T-cell (primary cell): ENCODE measurements at places on chromosomes 3 and 15.

DNA sequence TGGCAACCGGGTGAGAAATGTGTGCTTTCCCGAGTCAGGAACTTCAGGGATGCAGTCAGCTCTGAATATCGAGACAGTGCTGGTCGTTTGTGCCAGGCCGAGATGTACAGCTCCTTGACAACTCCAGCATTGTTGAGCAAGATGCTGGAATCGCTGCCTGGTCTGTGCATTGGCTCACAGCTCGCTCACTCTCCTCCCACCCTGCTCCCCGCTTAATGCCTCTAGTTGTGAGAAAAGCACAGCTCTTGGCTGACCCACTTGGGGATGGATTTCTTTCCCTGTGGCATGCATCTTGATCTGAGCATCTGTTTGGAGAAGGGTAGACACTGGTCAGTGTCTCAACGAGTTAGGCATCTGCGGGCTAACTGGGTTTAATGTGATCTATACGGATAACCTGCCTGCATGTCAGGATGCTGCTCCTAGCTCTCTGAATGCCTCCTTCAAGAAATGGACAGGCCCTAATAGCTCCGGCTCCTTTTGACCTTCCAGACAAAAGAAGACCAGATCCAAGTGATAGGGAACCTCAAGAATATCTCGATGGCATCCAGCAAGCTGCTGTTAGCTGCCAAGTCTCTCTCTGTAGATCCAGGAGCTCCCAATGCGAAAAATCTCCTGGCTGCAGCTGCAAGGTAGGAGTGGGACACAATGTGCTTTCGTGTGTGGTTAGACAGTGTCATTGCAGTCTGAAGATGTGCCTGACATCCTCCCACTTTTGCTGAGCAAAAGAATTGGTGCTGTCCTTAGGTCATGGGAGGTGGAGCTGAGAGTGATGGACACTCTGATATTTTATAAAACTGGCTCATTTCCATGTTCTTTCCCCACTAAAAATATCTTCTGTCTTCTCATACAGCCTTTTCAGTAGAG is 302.2 kb upstream of the TPM1 start:
- no peak for DNase-seq

DNA sequence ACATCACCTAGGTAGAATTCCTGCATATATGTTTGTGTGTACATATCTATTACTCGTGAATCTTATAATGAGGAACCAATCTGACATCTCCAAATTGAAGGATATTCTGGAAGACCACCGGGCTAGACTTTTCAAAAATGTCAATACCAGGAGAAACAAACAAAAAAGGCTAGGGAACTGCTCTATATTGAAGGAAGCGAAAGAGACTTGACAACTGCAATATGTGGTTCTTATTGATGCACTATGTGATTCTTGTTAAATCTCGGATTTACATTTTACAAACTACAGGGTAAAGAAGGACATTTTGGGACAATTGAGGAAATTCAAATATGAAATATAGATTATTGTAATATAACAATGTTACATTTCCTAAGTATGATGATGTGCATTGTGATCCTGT is 137.5 kb upstream of the CCDC54 start:
- no peak for DNase-seq

GRCh38 chr3:177294221-177294620 is 96.9 kb upstream of the TBL1XR1 start:
- DNase-seq = no peak

DNA sequence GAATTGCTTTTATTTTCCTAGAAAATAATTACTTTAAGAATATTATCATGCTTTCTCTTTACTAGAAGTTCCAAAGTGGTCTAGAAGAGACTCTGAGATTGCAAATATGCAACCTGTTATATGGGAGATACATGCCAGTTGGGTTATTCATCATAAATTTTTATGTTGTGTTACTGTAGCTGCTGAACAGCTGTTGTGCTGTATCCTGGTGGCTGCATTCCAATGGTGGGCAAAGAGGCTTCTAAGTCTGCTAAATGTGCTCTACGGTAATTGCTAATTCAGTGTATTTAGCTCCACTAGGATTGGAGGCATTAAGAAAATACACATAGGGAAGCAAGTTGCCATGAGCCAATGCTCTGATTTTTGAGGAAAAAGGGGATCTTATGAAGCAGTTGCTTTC is 409.0 kb downstream of the TUSC7 start:
- DNase-seq = no peak

- DNase-seq = no peak
These were observed 108.1 kb upstream of the AADACL2 start for GRCh38 chr3:151625586-151625985.

GRCh38 chr3:41583014-41583413 is 378.9 kb downstream of the ULK4 start:
- no peak for DNase-seq

DNA sequence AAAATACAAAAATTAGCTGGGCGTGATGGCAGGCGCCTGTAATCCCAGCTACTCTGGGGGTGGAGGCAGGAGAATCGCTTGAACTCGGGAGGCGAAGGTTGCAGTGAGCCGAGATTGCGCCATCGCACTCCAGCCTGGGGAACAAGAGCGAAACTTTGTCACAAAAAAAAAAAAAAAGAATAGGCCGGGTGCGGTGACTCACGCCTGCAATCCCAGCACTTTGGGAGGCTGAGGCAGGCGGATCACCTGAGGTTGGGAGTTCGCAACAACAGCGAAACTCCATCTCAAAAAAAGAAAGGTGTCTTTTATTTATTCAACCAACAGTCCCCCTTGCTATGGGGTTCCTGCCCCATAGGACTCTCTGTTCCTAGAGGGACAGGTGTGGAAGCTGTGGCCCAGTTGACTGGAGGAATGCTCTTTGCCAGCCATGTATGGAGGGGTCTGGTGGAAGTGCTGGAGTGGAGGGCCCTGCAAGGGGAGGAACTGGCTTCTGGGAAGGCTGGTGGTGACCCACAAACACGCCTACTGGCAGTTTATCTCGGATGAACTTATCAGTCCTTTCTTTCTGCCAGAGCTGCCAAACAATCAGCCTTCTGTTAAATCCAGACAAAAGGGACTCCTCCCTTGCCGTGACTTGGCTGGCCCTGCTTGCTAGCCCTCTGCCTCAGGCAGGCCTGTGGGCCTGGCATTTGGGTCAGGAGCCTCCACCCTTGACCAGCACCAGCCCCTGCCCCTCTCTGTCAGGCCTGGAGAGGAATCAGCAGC is 4.6 kb upstream of the DAG1 start:
- no peak for DNase-seq

DNA sequence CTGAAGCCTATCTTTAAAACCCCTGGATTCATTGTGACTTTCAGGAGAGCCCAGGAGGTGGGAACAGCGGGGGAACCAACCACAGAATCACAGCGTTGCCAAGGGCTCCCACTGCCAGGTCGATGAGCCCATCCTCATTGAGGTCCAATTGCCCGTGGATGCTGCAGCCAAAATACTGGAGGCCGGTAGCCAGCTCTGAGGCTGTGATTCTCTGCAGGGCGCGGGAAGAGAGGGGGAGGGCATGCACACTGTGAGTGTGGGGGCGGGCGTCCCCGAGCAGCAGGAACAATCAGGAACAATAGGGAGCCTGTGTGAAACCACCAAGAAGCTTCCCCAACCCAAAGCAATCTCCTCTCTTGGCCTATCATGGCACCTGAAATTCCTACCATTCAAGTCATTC is 53.4 kb downstream of the FEM1B start:
- no peak for DNase-seq

GRCh38 chr3:175077216-175077615 is 218.1 kb downstream of the NAALADL2 start:
- no peak for DNase-seq

- no peak for DNase-seq
These were observed 525.4 kb downstream of the NAALADL2 start for GRCh38 chr3:175384569-175384968.

DNA sequence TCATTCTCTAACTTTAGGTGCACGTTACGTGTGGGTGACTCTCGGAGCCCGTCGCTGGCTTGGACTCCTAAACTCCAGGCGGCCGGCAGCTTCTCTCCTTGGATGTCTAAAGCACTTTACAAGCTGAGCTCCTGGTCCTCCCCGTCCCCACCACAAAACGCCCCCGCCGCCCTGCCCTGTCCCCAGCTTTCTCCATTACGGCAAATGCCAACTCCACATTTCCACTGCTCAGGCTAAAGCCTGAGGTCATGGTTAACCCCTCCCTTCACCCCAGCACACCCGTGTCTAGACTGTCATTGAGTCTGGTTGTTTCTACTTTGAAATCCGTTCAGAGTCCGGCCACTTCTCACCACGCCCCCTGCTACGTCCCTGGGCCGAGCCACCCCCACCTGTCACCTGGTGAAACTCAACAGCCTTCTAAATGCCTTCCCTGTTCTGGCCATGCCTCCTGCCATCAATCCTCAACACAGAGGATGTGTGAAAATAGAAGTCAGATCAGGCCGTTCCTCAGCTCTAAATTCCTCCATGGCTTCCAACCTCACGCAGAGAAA is 8.1 kb upstream of the PCSK6 start:
- DNase-seq = no peak

DNA sequence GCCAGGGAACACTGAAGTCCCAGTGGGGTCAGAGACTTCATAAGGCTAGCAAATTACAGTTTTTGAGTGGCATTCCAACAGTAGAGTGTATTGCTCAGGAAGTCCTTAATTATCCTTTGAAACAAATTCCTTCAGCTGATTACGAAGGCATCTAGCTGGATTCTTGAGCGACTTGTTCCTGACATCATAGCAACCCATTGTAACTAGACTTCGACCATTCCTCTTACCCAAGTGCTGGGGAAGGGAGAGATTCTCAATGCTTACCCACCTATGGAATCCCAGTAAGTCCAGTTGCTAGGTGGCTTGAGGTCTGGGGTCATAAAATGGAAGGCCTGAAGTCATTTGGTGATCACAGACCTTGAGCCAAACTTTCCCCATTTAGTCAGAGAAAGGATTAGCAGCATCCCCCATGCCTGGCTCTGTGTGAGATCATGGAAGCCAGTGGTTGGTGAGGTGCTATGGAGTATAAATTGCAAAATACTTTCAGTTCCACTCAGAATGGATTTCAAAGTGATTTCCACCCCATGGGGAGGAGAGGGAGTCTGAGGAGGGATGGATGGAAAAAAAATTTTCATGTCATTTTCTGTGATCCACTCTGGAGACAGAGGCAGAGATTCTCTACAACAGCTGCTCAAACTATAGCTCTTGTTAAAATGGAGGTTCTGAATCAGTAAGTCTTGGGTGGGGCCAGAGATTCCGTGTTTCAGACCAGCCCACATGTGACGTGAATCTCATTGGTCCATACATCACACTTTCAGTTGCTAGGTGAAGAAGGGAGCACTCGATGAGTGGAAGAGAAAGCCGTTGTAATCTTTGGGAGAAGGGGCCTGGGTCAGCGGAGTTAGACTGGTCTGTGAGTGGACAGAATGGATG is 45.7 kb downstream of the CD86 start:
- no peak for DNase-seq

- DNase-seq = no peak
These were observed 65.5 kb downstream of the SRGAP3 start for GRCh38 chr3:9183811-9184460.

- DNase-seq = no peak
These were observed 48.3 kb downstream of the MB21D2 start for GRCh38 chr3:192869131-192870031.

DNA sequence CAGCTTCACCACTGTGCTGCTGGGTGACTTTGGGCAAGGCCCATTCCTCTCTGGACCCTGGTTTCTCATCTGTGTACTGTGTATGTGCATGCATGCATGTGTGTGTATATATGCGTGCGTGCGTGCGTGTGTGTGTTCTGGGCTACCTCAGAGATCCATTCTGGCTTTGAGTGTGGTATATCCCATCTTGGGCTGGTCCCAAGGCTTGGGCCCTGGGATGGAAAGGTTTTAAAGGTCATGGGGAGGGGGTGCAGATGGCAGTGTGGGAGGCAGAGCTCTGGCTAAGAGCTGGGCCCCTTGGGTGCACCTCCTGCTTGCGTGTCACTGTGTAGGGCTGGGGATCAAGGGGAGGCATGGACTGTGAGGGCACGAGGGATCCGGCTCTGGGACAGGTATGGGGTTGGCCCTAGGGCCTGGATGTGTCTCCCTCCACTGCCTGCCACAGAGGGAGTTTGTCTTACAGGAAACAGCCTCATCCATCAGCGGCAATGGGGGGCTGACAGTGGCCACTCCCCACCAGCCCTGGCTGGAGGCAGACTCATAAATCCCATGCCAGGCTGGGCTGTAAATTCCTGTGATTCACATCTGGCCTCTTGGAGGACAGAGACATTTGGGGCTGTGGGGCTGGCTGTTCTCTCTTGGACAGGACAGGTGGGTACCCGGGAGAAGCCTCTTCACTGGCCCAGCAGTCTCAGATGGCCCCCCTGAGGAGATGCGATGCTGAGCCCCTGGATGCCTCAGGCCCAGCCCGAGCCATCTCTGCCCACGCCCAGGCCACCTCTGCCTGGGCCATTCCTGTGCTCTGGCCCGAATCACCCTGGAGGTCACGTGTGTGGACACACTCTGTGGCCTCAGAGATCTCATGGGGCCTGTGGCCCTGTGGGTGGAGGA is 21.4 kb upstream of the CSPG4 start:
- DNase-seq = no peak

DNA sequence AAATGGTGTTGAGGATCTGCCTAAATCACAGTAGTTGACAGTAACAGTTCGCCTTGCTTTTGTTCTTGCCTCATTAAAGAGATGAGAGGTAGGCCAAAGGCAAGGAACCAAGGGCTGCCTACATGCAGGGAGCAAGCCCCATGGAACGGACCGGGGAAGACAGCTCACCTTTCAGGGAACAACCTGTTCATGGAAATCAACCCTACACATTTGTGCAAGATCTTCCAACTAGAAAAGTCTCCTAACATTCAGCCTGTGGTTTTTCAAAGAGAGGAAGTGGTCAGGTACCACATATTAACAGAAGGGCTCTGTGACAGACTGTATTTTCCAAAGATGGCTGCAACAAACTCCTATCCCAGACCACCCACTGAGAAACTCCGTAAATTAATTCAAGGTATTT is 1031.8 kb upstream of the NR2F2 start:
- DNase-seq = no peak

DNA sequence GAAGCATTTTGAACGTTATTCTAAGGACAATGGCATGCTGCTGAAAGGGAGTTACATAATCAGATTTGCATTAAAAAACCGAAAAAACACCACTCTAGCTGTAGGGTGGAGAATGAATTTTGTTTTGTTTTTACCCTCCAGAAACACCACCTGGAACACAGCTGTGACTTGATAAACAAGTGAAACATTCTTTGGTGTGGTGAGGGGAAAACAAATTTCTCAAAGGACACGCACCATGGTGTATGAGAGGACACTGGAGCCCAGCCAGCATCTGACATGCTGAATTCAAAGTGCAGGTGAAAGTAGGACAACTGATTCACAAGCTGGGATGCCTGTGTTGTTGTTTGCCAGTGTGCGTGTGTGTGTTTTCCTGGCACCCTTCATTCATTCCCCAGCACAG is 554.5 kb upstream of the TBL1XR1 start:
- no peak for DNase-seq
